ENCODE measurements at places on chromosomes 2 and 18.

GRCh38 chr2:151289972-151290866 lies 751 bp upstream of the NMI start:
- no peak for DNase-seq

DNA sequence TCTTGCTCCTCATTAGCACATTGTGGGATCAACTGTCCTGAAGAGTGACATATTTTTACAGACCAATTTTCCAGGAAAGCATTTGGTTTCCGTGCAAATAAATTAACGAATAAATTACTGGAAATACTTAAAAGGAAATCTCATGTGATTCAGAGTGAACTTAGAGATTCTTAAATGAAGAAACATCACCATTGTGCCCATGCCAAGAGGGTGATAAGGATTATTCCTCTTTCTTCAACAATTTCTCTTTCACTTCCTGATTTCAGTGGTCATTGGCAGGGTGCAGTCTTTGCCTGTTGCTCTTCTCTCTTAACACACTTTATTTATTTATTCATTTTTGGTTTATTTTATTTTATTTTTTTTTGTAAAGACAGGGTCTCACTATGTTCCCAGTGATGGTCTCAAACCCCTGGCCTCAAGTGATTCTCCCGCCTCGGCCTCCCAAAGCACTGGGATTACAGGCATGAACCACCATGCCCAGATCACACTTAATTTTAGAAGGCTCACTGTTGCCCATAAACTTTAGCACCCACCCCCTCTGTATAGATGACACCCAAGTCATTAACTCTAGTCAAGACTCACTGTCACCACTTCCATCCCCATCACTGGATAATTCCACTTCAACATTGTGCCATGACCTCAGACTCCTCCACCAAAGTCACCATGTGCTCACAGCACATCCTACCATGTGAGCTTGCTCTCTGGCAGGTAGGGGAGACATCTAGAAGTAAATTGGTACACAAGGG lies 92.6 kb upstream of the CERS6 start:
- DNase-seq, result no peak

- no peak for DNase-seq
Observed at GRCh38 chr2:116057538-116057937, 1615.1 kb downstream of the DPP10 start.

DNA sequence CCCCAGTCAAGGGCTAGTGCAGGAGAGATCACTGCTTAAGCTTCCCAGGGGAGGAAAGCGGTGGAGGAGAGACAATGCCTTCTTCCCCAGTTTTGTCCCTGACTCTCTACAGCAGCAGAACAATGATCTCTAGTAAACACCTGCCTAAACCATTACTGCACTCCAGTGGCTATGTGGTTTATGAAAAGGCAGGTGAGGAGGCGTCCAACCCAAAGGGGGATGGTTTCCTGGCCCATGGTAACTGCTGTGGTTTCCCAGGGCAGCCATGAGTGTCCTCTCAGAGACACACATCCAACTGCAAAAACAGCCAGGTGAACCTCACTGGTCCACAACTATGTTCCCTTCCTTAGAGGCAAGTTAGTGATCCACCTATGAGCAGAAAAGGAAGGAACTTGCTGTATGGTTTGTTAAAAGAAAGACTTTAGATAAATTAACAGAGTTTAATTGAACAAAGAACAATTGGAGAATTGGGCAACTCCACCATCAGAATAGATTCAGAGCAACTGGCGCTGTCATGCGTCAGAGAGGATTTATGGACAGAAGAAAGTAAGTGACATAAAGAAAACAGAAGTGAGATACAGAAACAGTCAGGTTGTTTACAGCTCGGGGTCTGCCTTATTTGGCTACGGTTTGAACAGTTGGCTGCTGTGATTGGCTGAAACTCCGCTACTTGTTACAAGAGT lies 4.8 kb upstream of the TTC39C start:
- DNase-seq, result no peak

- no peak for DNase-seq
Observed at GRCh38 chr18:78926243-78926615, 53.4 kb upstream of the SALL3 start.

DNA sequence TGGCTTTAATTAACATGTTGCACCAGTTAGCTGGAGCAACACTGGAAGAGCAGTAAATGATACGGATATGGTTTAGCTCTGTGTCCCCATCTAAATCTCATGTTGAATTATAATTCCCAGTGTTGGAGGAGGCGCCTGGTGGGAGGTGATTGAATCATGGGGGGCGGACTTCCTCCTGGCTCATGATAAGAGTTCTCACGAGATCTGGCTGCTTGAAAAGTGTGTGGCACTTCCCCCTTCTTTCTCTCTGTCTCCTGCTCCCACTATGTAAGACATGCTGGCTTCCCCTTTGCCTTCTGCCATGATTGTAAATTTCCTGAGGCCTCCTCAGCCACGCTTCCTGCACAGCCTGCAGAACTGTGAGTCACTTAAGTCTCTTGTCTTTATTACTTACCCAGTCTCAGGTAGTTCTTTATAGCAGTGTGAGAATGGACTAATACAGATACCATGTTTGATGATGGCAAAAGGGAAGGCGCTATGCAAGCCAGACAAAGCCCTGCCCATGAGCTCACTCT lies 963.6 kb downstream of the SOCS6 start:
- no peak for DNase-seq

- no peak for DNase-seq
Observed at GRCh38 chr18:54769526-54770464, 58.5 kb upstream of the RAB27B start.

- no peak for DNase-seq
Observed at GRCh38 chr2:219630770-219631405, 3.5 kb downstream of the SLC4A3 start.

GRCh38 chr2:241729868-241730267 lies 4.6 kb upstream of the D2HGDH start:
- no peak for DNase-seq

GRCh38 chr2:67752969-67753368 lies 309.8 kb downstream of the C1D start:
- DNase-seq, result no peak

DNA sequence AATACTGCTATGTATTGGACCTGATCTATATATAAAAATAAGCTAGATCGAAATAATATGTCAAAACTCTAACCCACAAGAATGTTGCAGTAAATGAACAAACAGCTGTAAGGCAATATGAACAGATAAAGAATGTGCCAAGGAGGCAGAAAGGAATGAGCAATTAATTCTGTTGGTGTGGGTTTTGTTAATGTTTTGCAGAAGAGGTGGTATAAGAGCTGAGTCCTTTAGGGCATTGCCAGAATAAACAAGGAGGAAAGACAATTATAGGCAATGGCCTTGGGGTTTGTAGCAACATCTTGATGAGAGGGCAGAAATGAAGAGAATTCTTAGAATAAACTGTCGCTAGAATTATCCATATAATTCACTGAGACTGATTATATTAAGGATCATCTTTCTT lies 240.9 kb upstream of the GULP1 start:
- no peak for DNase-seq

DNA sequence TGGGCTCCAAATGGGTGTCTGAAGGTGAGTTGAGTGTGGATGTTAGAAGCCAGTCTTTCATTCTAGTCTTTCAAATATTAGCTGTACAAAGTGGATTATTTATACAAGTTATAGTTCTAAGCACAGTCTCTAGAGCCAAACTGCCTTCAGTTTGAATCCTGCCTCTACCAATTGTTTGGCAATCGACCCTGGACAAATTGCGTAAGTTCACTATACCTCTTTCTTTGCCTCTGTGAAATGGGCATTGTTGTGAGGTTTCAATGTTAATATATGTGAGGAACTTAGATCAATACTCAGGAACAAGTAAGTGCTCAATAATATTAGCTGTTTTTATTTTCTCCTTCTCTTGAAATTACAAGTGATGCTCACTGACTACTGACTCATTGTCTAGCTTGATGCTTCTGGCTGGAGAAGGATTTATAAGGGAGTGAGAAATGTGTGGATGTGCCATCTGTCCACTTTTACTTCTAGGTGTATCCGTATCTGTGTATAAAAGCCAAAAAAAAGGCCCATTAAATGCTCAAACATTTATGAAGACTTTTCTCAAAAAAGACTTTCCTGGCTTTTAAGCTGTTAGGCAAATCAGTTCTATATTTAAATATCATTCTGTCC lies 48.1 kb upstream of the RAPH1 start:
- DNase-seq, result no peak

- DNase-seq, result no peak
Observed at GRCh38 chr18:9898792-9899549, 13.2 kb downstream of the TXNDC2 start.
